ENCODE measurements at places on chromosomes 16 and 17.

- DNase-seq = no peak
Observed at GRCh38 chr16:3461151-3461550, 17.7 kb downstream of the NAA60 start.

DNA sequence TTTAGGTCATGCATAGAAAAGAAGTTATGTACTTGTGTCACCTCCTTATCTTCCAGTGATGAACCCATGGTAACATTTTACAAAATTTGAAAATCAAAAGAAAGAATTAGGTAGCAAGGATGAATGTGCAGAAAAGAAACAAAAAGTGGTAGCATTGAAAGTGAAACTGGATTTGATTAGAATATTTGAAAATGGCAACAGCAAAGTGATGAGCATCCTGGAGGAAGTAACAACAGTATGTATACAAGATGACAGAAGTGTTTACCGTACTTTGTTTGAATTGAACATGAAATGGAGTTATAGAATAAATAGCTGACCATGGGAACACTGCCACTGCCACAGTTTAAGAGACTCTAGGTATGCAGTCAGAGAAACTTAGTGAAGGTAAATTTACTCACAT, 1313.1 kb downstream of the CDH11 start:
- no peak for DNase-seq

DNA sequence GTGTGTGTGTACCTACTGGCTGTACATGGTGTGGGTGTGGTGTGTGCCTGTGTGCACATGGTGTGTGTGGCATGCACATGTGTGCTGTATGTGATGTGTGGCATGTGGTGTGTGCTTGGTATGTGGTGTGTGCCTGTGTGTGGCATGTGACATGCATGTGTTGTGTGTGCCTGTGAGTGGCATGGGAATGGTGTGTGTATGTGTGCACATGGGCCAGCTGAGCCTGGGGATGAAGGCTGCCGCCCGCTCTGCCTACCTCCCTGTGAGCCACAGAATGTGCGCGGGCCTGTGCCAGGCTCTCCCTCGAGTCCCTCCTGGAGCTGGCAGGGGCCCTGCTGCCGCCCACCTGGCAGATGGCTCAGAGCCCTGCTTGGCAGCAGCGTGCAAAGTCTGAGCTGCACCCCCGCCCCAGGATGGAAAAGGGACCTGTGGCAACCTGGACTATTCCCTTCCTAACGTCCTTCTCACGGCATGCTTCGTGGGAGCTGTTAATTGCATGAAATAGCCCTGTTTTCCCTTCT, 9.3 kb downstream of the PRSS27 start:
- DNase-seq = no peak

DNA sequence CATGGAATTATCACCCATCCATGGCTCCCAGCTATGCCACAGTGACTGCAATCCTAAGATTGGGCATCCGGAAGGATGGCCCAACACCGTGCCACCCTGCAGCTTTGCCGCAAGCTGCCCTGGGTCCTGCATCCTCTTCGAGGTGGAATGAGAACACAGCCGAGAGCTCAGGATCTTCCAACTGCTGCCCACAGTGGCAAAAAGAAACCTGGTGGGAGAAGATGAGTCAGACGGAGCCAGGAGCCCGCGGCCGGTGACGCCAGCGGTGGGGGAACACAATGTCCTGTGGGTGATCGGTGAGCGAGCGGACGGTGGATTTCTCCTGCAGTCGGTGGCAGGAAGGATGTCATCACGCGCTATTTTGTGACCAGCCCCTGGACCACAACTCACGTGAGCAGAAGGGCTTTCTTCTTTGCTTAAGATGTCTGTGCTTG, 20.1 kb downstream of the CD7 start:
- peak; percentile 93 for DNase-seq

GRCh38 chr17:57285701-57286100, 29.4 kb downstream of the MSI2 start:
- no peak for DNase-seq

DNA sequence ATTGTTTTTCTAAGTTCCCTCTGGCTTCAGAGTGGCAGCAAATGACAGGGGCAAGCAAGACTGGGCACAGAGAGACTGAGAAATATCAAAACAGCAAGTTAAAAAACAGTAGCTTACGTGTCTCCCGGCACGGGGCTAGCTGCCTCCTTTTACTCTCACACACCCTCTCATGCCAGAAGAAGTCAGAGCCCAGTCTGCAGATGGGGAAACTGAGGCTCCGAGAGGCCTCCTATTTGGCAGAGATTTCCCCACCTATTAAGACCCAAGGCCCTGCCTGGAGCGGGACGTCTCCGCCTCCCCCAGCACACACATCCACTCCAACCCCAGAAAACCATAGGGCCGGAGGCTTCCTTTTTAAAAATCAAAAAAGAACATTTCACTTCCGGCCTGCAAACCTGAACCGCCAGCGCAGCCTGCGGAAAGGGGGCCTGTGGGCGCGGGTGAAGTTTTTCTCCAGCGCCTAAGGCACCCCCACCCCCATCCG, 832 bp downstream of the CARHSP1 start:
- no peak for DNase-seq

DNA sequence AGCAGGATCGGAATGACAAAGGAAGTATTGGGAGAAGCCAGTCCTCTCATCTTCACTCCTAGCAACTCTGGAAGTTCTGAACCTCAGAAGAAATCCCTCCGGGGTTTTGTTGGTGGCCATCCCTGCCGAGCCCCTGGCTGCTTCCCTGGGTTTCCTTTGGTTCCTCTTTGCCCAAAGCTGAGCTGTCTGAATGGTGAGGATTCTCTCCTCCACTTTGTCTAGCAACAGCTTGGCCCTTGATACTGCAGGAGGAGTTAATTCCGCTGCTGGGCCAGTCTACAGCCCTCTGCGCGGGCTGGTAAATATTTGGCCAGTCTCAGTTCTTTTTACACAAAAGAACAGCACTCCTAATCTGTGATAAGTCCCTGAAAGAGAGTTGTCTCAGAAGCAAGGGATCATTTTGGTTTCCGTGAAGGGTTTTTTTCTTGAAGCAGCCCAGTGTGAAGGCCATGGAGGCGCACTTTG, 170.9 kb downstream of the RAB11FIP4 start:
- DNase-seq = no peak

DNA sequence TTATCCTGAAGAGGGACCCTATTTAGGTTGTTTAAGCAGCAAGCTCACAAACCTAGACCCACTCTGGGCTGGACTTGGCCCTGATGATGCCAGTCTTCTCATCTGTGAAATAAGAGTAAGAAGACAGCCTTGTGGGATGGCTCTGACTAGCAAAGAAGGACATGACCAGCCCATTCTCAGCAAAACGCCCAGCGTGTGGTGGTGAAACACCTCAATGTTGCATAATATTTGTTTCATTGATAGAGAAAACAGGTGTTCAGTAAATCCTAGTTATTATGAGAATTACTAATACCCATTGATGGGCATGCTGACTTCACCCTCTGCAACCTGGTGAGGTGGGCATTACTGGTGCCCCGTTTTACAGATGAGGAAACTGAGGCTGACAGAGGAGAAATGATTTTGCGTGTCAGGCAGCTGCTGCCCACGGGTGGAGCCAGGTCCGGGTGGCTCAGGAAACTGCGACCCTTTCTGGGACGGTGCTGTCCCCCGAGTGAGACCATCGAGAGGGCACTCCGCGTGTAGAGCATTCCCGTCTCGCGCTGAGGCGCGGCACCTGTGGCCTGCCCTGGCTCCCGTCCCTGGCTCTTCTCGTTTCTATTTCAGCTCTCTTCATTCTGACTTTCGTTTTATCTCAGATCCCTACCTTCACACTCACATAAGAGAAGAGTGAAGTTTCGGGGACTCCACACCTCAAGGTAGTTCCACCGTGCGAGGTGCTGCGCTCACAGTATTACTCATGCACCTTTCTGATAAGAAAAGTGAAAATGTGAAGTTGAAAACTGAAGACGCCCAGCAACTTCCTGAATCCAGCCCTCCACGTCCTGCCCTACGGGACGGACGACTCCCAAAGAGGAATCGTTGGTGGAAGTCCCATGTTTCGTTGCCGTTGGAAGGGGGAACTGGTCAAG, 48.5 kb downstream of the IRF8 start:
- DNase-seq = no peak

DNA sequence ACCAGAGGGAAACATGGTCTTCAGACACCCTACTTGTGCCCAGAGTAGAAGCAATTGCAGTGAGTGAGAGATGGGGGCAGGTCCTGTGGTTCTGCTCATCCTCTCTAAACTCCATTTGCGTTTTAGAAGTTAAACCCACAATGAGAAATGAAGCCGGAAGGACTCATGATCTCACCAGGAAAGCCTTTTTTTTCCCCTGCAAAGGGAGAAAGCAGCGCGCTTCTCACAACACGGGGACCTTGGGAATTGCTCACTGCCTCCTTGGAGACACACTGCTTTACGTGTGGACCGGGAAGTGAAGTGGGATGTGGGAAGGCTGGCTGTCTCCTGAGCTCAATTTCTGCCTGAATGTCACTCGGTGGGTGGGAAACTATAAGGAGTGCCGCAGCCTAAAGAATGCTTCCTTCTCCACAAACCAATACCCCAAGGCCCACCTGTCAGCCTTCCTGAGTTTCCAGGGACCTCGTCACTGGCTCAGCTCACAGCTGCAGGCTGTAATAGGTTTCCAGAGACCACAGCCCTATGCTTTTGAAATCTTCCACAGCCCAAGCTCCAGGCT, 365.4 kb downstream of the XYLT1 start:
- no peak for DNase-seq

GRCh38 chr16:75506574-75506973, 11.3 kb upstream of the CHST6 start:
- no peak for DNase-seq

GRCh38 chr16:82157534-82157812, 12.6 kb downstream of the MPHOSPH6 start:
- no peak for DNase-seq

DNA sequence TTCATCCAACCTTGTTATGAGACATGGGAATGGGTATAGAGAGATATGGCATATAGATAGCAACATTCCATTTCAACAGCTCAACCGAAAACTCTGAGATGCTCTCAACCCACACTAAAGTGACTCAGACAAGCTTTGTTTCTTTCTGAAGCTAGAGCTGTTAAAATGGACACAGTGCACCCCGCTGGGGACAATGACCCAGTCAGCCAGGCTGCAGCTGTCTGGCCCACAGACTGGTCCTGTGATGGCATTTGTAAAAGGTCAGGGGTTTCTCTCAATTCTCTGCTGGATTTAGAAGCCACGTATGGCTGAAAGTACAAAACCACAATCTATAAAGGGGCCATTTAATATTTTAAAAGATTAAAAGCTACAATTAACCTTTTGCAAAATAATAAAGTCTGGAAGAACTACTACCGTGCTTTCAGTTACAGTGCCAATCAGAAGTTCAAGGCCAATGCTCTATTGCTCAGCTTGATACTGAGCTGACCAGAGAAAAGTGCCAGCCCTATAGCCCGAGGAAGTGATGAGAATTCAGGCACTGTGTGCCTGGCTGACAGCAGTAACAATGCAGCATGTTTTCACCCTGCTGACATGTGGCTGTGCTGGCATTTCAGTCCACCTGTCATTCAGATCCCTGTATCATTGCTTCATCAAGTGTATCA, 60.2 kb downstream of the TEX2 start:
- DNase-seq = no peak

GRCh38 chr16:5336941-5337340, 239.3 kb upstream of the EEF2KMT start:
- DNase-seq = no peak

DNA sequence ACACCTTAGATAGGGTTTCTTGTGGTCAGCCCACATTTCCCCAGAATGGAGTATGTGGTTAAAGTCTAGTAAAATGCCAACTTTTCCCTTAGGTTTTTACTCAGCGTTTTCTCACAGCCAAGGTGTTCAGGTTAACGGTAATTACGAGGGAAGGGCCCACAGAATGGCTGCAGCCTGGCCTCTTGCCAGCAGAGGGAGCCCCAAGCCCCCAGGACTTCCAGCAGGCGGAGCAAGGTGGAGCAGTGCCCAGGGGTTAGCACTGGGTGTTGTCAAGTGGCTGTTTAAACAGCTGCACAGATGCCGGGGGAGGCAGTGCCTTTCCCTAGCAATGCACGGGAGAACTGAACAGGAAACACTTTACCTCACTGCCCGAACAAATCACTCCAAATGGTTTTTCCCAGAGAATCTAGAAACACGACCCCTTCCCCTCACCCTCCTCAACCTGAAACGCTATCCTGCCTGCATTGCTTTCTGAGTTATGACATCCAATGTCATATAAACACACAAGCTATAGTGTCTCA, 6.6 kb downstream of the PHB1 start:
- DNase-seq = peak; percentile 95

- DNase-seq = no peak
Observed at GRCh38 chr17:45993962-45994627, 5.0 kb upstream of the STH start.

DNA sequence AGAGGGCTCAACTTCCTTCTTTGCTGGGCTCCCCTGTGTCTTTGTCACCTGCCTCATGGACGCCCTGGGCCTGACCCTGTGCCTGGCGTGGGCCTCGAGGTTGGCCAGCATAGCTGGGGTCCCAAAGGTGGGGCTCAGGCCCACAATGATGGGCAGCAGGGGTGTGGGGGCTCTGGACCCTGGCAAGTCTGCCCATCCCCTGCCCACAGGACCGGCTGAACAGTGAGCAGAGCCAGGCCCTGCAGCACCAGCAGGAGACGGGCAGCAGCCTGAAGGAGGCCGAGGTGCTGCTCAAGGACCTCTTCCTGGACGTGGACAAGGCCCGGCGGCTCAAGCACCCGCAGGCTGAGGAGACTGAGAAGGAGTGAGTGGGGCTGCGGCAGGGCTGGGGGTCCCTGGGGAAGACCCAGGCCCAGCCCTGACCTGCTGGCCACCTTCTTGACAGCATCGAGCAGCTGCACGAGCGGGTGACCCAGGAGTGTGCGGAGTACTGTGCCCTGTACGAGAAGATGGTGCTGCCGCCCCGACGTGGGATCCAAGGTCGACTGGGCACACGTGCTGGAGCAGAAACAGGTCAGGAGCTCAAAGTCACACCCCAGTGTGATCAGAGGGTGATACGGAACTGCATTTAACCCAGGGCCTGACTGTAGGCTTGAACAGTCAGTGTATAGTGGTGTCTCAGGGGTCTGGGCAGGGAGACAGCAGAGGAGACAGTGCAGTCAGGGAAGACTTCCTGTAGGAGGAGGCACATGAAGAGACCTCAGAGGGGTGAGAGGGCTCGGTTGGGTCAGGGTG, 3.8 kb downstream of the EVPLL start:
- DNase-seq = no peak

- no peak for DNase-seq
Observed at GRCh38 chr17:72514891-72515290, 394.1 kb downstream of the SOX9 start.

DNA sequence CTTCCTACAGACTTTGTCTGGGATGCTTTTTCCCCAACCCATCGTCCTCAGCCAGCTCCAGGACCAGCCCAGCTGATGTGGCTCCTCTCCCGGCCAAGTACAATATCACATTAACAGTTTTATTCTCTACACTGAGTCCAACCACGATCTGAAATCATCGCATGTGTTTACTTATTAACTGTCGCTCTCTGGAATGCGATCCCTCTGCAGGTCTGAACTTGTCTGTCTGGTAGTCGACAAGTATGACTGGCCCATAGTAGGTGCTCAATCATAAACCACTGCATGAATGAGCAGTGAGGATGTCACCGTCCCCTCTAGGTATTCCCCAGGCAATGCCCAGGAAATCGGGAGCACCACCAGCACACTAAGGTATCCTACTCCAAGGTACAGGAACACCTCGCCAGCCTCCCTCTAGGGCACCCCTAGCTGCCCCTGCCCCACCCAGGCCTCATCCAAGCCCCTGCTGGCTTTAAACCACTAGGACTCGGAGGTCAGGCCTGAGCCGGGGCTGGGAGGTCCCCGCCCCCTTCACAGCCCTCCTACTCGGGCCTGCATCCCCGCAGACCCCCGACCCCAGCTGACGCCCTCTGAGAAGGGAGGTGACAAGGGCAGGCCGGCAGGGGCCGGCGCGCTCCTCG, 27.7 kb downstream of the RTN4RL1 start:
- DNase-seq = no peak

- DNase-seq = no peak
Observed at GRCh38 chr17:38982858-38983746, 15.9 kb upstream of the FBXO47 start.

Measured in activated CD8-positive, alpha-beta memory T cell treated with anti-CD3 and anti-CD28 coated beads, Interleukin-2, amount 50 U/mL, for 48 hours (primary cell).